ENCODE measurements at places on chromosomes 13 and 19. TPM values are rescaled to one million over a fixed set of nuclear protein-coding genes. Genes with fewer than 3 reads are reported as not detected.

Gene UPF3A
- total RNA-seq, result 41.1 TPM

Gene SIGLEC11
- total RNA-seq, result not detected

Gene JUNB
- 53.9 TPM for total RNA-seq

Gene DNAJC15
- total RNA-seq, result 5.7 TPM

Gene IGFL2
- total RNA-seq, result not detected

Gene FLT1
- total RNA-seq, result 6.2 TPM

Gene GIPC3
- total RNA-seq, result under 0.01 TPM

Gene STAP2
- 5.9 TPM for total RNA-seq

Gene CRYL1
- total RNA-seq, result 27.0 TPM

Gene CATSPERD
- not detected for total RNA-seq

Gene SPART
- 117 TPM for total RNA-seq

Gene KEAP1
- total RNA-seq, result 93.1 TPM

Gene FBL
- 284 TPM for total RNA-seq
